ENCODE measurements at places on chromosomes 2 and 18. TPM values are rescaled to one million over a fixed set of nuclear protein-coding genes. Genes with fewer than 3 reads are reported as not detected.

- no peak for DNase-seq
These were observed 126.4 kb downstream of the GFPT1 start for GRCh38 chr2:69260666-69261065.

GRCh38 chr2:30272761-30273573 is 41.6 kb downstream of the LBH start:
- no peak for DNase-seq

DNA sequence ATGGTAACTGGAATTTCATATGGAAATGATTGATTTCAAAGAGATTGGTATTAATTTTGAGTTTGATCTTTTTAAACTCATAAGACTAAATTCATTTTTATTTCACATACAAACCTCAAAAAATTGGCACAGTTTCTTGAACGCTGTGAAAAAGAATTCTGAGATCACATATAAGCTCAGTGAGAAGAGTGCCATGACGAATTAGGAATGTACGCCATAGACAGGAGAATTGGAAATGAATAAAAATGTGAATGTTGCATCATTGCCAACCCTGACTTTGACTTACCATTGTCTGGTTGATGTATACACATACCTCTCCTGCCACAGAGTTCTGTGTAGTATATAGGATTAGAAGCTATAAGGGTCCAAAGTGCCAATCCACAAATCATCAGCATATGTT is 290.4 kb upstream of the ZC3H15 start:
- no peak for DNase-seq

DNA sequence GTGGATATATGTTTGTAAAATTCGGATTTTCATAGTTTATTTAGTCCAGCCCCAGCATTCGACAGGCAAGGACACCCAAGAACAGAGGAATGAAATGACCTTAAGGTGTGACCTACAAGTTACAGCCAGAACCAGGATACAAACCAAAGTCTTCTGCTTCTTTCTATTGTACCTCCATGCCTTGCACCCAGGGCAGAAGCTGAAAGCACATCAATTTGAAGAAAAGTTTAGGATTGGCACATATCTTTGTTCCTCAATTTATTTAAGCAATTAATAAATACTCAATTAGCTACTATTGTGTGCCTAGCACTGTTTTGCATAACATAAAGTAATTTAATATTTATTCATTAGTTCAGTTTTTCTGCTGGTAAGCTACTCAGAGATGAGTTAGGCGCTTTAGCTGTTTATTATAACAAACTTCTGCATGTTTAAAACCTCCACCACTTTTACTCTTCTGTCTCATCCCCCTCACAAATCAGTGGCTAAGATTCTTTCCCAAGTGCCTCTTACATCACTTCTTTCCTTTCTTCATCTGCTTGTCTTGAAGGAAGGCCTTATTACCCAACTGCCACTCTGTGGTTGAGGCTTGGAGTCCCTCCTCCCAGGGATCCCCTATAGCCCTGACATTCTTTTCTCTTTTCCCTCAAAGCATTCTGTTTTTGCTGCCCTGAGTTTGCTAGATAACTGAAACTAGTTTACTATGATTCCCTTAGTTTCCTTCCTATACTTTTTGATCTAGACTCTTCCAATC is 37.1 kb upstream of the DARS1 start:
- no peak for DNase-seq

GRCh38 chr2:109258905-109259540 is 130.0 kb downstream of the SH3RF3 start:
- no peak for DNase-seq

GRCh38 chr2:43469094-43469493 is 126.7 kb downstream of the THADA start:
- DNase-seq, result no peak

DNA sequence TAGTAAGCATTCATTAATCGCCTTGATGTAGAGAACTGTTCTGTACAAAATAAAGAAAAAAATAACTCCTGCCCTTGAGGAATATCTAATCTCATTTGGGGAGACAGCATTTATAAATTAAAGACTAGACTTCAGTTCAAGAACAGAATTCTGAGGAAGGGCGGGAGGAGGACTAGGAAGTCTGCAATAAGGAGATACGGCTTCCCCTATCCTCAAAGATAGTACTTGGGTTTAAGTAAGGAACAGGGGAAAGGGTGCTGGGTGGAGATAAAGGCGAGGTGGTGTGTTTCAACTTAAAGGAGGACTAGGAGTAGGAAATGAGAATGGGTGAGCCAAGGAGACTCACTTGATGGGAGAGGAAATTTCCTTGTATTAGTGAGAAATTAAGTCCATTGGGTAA is 121.9 kb upstream of the MSTN start:
- DNase-seq, result no peak

DNA sequence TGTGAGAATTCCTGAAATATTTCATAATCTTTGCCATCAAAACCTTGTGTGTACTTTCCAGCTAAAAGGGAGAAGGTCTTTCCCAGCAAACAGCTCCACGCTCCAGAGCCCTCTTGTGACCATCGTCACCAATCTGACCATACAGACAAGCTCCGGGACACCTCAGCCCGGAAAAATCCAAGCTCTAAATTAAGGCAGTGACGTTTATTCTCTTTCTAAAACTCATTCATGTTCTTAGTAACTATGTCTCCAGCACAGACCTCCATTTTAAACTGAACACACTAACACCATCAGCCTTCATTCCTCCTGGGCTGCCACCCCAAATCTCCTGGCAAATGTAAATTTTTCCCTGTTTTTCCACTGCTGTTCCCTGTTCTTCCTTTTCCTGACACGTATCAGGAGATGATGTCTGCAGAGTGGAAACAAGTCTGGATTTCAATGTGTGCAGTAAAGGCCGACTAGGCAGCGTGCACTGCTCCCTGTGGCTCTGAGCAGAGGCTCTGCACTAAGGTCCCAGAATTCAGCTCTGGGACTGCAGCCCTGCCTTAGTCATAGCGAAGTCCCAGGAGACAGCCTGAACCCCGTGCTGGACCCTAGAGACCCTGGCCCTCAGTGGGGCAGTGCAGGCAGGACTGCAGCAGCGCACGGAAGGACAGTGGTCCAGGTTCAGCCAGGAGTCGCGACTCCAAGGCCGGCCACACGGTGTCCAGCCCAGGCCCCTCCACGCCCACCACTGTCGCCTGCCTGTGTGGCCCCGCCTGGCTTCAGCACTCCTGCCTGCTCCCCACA is 452.5 kb upstream of the SALL3 start:
- no peak for DNase-seq

DNA sequence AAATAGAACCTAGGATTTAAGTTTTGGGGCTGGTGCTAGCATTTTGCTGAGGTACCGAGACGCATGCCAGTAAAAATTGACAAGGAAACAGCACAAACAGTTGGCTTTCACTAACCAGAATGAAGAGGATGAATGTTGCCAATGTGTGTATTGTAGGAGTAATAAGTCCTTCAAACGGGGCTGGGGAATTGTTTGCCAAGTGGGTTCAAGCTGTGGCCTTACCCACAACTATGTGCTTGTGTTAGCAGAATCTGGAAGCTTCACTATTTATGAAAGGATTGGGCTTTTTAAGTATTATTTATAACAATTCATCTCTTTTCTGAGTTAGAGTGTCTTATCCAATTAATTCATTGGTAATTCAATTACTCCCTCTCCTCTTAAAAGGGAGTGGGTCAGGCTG is 15.0 kb upstream of the KIF5C start:
- DNase-seq, result no peak

DNA sequence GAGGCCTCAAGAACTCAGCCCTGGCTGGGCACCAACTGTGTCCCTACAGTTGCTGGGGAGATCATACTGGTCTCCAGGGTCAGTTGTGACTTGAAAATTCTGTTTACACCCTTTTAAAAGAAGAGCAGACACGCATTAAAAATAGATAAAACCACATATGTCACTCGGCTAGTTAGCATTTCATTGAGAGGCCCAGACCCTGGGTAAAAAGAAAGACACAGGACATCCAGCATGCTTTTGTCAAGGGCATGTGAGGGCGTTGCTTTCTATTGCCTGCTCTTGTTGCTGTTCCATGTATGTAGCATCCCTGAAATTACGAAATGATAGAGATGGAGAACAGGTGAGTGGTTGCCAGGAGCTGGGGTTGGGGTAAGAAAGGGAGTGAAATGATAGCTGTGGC is 94.3 kb downstream of the SEPTIN10 start:
- no peak for DNase-seq

DNA sequence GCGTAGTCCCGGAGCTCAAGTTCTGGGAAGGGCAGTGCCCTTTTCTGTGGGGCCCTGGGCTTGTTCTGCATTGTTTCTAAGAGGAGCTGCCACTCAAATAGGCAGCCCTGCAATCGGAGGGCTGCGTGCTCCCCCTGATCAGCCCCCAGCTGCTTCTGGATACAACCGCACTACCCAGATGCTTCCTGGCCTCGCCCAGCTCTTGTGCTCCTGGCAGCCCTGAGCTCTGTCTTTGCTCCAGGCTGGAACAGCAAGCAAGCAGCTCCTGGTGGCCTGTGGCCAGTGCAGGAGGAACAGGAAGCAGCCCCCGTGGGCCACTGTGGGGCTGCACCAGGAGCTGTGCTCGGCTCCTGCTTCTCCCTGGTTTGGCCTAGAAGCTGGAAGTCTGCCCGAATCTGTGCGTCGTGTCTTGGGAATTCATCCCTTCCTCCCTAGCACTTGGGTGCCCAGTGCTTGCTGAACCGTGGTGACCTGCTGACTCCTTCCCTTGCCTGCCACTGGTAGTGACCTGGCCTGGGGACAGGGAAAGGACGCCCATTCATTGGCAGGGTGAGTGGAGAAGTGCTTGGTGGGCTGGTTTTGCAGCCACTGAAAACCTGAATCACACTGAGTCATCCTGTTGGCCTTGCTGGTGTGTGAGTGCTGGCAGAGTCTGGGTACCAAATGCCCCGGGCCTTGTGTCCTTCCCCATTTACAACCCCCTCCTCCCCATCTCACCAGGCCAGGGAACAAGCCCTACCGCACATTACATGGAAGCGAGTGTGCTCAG is 27.3 kb upstream of the NTSR2 start:
- no peak for DNase-seq

- no peak for DNase-seq
These were observed 7.7 kb downstream of the MGAT5 start for GRCh38 chr2:134261398-134262131.

AQP4 gene
- polyA plus RNA-seq, result 0.23 TPM

AKAIN1 gene
- polyA plus RNA-seq, result not detected

MAP3K19 gene
- polyA plus RNA-seq, result 0.58 TPM

DNAJC5G gene
- 0.76 TPM for polyA plus RNA-seq

EPB41L5 gene
- 99.1 TPM for polyA plus RNA-seq

PDE11A gene
- 6.9 TPM for polyA plus RNA-seq

B3GNT2 gene
- polyA plus RNA-seq, result 34.1 TPM

SATB2 gene
- 13.1 TPM for polyA plus RNA-seq

CPO gene
- 1.3 TPM for polyA plus RNA-seq

KCNIP3 gene
- 14.4 TPM for polyA plus RNA-seq
